ENCODE measurements at places on chromosomes 16 and 17.

GRCh38 chr16:10906914-10907756 lies 30.1 kb downstream of the CIITA start:
- no peak for DNase-seq

DNA sequence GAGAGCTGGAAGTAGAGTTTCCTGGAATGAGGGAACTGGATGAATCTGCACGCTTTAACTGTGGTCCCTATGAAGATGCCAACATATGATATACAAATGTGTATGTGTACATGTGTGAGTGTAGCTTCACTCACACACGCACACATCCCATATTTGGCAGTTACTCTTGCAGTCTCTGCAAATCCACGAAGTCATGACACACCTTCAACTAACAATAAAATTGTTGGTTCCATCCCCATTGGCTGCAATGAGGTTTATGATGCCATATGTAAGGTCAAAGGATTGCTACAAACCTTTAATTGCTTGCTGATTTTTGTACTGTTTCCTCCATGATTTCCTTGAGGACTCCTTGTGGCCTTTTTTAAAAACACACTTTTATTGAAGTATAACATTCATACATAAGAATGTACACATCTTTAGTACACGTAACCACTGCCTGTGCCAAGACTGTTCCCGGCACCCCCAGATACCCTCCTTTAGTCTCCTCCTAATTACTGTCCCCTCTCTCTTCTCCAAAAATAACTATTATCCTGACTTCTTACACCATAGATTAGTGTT lies 22.0 kb downstream of the MYO1D start:
- no peak for DNase-seq

GRCh38 chr17:20315311-20315710 lies 152.0 kb downstream of the LGALS9B start:
- DNase-seq = no peak

GRCh38 chr17:40355123-40355803 lies 9.3 kb downstream of the GJD3 start:
- peak; percentile 53 for DNase-seq

DNA sequence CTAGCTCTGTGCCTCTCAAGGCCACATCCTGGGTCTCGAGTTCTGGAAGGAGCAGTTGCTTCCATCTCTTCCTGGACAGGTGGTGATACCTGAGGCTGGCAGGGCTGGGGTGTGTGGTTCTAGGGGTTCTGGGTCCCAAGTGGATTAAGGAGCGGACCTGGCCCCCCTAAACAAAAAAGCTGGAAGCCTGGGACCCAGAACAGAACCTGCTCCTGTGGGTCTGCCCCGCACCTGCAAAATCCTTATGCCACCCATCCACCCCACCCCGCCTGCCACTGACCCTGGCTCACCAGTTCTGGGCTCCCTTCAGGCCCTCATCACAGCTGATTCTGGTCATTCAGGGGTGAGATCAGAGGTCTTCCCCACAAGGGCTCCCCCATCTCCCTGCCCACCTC lies 44.8 kb downstream of the ADCY7 start:
- no peak for DNase-seq

DNA sequence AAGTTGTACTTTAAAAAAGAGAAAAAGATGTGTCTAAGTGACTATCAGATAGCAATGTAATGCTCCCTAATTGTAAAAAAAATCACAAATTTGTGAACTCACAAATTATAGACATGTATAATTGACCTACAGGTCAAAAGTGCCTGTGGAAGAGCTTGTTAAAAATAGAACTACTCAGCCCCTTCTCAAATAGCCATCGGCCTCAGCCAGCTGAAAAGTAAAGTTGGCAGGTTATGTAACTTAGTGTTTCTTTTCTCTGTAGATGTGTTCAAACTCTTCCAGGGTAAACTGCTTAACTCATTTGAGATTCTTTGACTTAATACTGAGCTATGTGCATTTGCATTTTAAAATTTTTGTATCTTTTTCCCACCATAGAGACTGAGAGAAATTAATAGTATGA lies 13.3 kb downstream of the AKTIP start:
- no peak for DNase-seq

GRCh38 chr16:70701036-70701435 lies 15.2 kb upstream of the MTSS2 start:
- DNase-seq = no peak

- DNase-seq = no peak
These were observed 417.1 kb upstream of the CDH11 start for GRCh38 chr16:65538976-65539375.

GRCh38 chr17:7043182-7043496 lies 753 bp downstream of the SLC16A11 start:
- DNase-seq = no peak

GRCh38 chr17:50370052-50370451 lies 2.9 kb downstream of the MRPL27 start:
- no peak for DNase-seq

DNA sequence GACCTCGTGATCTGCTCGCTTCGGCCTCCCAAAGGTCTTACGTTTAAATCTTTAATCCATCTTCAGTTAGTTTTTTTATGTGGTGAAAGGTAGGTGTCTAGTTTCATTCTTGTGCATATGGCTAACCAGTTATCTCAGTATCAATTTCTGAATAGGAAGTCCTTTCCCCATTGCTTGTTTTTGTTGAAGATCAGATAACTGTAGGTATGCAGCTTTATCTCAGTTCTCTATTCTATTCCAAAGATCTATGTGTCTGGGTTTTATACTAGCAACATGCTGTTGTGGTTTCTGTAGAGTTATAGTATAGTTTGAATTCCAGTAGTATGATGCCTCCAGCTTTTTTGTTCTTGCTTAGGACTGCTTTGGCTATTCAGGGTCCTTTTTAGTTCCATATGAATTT lies 65.2 kb downstream of the TNFRSF13B start:
- no peak for DNase-seq

- DNase-seq = no peak
These were observed 26.1 kb downstream of the GLG1 start for GRCh38 chr16:74580833-74581232.

- no peak for DNase-seq
These were observed 1063.3 kb upstream of the EEF2KMT start for GRCh38 chr16:6160871-6161270.

DNA sequence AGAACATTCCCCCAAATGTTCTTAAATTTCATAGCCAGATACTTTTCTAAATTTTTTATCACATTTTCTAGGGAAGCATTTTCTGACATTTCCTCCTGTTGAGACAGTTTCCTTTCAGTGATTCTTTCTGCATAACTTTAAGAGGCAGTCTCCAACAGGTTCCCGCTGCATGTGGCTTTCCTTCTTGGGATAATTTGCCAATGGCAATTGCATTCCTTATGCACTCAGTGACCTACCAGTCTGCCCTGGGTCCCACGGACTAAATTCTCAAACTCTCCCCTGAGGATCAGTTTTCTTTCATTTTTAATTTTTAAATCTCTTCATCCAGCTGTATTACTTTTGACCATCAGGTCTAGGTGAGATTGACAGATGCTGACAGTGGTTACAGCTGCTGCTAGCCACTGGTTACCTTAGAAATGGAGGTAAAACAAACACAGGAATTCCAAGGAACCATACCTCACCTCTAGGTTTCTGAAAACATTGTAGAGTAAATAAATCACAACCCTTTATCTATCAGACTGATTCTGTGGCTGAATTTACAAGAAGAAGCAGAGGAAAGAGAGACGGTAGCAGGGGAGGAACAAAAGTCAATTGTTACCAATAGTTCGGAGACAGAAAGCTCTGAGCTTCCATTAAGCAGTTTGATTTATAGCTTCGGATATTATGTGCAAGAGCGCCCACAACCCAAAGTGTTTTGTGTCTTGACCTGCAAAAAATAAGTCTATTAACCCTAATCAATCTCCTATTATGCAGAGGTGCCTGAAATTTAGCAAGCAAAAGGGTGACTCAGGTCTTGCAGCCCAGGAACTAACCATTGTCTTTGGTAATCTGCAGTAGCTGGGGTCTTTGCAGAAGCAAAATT lies 216.0 kb downstream of the PMP22 start:
- no peak for DNase-seq

GRCh38 chr16:24844101-24845030 lies 1.4 kb upstream of the SLC5A11 start:
- DNase-seq = peak; percentile 40

DNA sequence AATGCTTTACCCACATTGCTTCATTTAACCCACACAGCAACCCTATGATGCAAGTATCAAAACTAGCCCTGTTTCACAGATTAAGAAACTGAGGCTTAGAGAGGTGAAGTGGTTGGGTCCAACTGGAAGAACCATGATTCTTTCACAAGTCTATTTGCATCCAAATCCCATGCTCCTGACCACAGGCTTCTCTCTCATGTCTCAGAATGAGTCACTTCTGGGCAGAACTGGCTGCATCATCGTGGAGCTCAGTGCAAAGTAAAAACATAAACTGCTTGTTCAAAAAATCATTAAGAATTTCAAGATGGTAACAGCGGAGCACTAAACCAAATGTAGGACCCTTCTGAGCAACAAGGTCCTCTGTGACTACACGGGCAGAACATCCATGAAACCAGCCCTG lies 20.2 kb upstream of the CES1 start:
- no peak for DNase-seq

DNA sequence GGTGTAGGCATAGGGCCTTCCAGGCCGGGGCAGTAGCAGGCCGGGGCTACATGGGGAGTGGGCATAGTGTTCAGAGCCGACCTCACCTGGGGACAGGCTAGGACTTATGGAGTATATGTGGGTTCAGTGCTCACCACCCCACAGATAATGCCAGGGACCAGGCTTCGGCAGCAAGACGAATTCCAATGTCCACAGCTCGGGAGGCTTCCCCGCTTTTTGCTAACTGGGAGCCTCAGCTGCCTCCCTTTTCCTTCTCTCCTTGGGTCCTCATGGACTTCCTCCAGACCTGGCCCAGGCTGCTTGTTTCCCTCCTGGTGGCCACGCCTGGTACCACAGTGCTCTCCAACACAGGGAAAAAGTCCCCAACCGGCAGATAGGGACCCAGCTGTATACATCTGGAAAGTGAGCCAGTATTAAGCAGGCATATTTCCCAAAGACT lies 20.1 kb upstream of the SLC46A1 start:
- DNase-seq = peak; percentile 9

DNA sequence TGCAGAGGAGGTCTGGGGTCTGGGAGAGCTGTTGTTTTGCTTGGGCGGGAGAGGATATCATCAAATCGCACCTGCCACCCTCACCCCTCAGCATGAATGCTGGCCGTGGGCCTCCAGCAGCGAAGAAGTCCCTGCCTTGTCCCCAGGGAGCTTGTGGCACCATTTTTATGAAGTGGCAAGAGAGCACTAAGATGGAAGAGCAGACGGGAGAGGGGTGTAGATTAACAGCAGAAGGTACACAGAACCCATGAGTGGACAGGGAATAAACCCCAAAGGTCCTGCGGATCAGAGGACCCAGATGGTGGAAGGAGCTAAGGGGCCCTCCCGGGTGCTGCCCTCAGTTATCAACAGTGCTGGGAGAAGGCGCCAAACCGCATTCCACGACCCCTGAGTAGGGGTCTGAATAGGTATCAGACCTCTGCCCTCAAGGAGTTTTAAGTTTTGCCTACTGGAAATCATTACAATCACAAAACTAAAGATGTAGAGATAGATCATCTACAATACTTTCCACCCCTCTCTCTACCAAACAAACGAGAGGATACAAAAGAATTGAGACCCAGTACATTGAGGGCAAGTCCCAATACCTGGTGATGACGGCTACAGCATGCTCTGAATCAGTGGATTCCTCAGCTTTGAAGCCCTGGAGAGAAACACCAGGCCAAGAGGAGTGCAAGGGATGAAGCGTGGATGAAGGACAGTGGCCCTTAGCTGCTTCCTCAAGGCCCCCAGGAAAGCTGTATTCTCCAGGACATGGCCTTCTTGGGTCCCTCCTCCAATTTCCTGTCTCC lies 60.2 kb downstream of the CCDC182 start:
- DNase-seq = no peak

GRCh38 chr17:26792486-26792885 lies 501.4 kb upstream of the WSB1 start:
- no peak for DNase-seq

DNA sequence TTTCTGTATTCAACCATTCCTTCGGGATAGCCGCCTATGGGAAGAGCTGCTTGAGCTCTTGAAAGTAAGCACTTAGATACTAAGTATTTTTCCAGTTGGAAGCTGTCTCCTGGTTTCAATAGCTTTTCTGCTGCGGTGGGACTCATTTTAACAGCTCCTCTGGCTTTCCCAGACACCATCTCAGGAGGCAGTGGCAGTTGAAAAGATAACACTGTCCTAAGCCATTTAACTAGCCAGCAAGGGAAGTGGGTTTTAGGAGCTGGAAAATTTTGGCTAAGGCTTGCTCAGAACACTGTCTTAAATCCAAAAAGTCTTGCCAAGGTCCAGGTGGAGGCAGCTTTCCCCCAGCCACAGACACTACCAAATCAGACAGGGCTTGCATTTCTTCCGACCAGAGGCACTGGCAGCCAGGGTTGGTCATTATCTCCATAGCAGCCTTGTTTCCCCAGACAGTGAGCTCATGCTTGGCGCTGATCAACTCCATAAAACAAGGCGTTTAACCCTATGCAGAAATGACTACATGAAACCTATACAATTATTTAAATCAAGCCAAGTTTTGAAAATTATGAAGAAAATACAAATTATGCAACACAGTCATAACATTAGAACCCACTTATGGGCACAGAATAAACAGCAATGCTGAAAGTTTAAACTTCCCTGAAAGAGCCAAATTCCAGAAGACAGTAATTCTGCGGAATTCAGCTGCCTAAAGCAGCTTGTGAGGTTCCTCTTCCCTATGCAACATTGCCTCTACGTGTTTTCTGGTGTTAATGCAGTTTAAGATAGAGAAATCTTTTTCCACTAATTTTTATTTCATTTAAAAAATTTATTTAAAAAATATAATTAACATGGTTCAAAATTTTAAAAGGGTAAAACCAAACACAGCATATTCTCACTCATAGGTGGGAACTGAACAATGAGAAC lies 25.0 kb downstream of the GABARAPL2 start:
- peak; percentile 47 for DNase-seq

DNA sequence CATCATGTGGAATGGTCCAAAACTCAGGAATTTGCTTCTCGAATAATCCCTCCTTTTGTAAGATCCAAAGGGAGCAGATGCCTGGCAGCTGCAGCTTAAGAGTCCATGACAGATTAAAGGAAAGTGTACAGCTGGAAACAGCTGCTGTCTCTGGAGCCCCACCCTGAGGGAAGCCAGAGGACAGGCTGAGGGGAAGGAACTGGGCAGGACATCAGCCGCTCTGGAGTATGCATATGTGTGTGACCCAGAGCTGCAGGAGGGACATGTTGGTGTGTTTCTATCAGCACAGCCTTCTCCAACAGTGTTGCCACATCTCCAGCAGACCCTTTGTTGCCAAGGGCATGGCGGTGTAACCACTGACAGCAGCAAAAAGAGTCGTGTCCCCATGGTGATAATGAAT lies 46.2 kb downstream of the CYB561 start:
- peak; percentile 49 for DNase-seq

DNA sequence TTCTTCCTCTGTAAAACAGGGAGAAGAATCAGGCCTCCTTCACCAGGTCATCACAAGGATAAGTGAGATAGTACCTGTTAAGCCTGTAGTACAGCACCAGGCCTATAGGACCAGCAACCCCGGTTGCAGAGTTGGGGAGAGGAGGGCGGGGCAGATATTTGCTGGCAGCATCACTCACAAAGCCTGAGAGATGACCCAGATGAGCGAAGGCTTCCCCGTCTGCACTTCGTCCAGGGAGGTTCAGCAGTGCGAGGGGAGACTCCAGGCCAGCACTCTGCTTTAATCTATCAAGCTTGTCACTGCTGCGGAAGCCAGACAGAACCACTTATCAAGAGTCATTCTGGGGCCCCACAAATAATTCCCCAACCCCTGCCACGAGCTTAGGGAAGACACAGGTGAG lies 15.8 kb upstream of the RBBP6 start:
- DNase-seq = no peak

Data from hematopoietic multipotent progenitor cell treated with erythropoietin and hydrocortisone succinate and interleukin-3 and kit ligand, for 8 days (in vitro differentiated cells).